Urinary bladder (tissue), 4 donors: ENCODE measurements at places on chromosomes 12 and 14. TPM values are rescaled to one million over a fixed set of nuclear protein-coding genes. Genes with fewer than 3 reads are reported as not detected.

The LTB4R2 gene
- 2.8 TPM for polyA plus RNA-seq

The CPNE6 gene
- polyA plus RNA-seq = 1.9 TPM

The JPH4 gene
- polyA plus RNA-seq = 2.5 TPM

The STAC3 gene
- polyA plus RNA-seq = 1.1 TPM

The ASPG gene
- 2.7 TPM for polyA plus RNA-seq

The MSRB3 gene
- 158 TPM for polyA plus RNA-seq

The TMEM117 gene
- polyA plus RNA-seq = 9.2 TPM

The PLCZ1 gene
- polyA plus RNA-seq = not detected

The KERA gene
- 0.09 TPM for polyA plus RNA-seq

The FAIM2 gene
- polyA plus RNA-seq = 9.1 TPM

The L2HGDH gene
- polyA plus RNA-seq = 4.3 TPM

The ACOT6 gene
- polyA plus RNA-seq = not detected

The ATXN7L3B gene
- polyA plus RNA-seq = 21.8 TPM

The PLBD1 gene
- 23.2 TPM for polyA plus RNA-seq

The SCNN1A gene
- polyA plus RNA-seq = 10.4 TPM

The APOLD1 gene
- polyA plus RNA-seq = 41.8 TPM

The KLRD1 gene
- polyA plus RNA-seq = 1.2 TPM
